ENCODE measurements at places on chromosomes 7 and 10.

DNA sequence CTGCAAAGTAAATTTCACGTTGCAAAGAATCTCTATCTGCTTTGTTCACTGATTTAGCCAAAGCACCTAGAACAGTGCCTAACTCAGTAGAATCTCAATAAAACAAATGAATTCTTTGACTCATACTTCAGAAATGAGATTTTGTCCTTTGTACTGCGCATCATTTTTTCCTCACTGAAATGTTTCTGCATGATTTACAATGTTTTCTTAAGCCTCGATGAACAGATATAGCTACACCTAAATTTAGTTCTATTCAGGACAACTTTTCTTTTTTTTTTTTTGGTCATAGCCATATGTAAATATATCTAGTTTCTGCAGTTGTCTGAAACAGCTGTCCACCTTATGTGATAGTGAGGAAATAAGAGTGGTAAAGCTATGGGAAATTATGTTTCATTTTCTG lies 15.3 kb downstream of the GNAT3 start:
- DNase-seq = no peak

DNA sequence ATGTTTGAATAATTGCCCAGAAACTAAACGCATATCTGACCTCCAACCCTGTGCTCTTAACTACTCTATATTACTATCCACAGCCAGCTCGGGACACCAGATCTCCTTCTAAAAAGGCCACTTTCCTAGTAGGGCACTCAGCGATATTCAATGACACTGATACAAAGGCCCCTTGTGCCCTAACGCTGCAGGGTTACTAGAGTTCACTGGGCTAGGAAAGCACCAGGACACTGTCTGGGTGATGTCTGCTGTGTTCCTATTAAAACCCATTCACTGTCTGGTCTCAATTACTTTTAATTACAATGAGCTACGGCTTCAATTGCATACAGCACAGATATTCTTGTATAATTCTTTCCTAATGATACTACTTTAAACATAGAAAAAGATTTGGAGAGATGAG lies 91.7 kb downstream of the SORCS1 start:
- no peak for DNase-seq

GRCh38 chr7:100563809-100564400 lies 9.8 kb downstream of the SAP25 start:
- peak; percentile 85 for DNase-seq

DNA sequence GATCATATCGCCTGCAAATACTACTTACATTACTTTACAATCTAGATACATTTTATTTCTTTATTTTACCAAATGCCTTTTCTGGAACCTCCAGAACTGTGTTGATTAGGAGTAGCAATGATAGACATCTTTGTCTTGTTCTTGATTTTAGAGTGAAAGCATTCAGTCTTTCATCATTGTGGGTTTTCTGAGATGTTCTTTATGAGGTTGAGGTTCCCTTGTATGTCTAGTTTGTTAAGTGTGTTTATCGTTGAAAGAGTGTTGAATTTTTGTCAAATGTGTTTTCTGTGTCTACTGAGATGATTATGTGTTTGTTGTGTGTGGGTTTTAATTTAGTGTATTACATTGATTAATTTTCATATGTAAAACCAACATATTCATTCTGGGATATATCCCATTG lies 17.1 kb downstream of the SEPTIN7 start:
- DNase-seq = no peak

- no peak for DNase-seq
Measured at GRCh38 chr10:116138897-116139296, 134.1 kb downstream of the GFRA1 start.

GRCh38 chr7:876972-877311 lies 588 bp downstream of the GET4 start:
- DNase-seq = no peak

DNA sequence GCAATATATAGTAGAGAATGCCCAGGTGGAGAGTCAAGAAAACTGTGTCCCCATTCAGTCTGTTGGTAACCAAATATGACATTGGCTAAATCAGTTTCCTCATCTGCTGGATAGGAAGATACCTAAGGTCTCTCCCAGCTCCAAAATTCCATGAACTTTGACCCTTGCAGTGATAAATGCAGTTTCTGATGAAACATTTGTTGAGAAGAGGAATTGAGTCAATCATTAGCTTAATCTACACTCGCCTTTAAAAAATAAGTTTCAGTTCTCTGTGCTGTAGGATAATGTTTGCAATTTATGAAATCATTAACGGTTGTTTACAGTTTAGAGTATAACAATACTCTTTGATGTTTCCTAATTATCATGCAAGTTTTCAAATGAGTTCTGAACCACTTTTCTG lies 38.0 kb upstream of the SLC25A13 start:
- no peak for DNase-seq

DNA sequence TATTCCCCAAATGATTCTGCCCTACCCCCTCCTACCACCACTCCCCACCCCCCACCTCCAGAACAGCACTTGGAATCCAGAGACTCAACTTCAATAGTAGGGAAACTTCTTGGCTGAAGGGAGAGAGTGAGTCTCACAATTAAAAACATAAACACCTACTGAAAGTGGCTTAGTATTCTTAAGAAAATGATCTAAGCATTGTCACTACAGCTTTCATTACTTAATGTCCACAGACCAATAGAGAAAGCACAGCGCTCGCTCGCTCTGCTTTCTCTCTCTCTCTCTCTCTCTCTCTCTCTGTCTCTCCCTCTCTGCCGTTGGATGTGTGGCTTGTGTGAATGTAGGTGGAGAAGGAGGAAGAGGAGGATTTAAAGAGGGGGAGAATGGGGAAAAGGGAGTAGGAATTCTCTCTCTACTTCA lies 1.5 kb upstream of the SEMA3A start:
- no peak for DNase-seq

DNA sequence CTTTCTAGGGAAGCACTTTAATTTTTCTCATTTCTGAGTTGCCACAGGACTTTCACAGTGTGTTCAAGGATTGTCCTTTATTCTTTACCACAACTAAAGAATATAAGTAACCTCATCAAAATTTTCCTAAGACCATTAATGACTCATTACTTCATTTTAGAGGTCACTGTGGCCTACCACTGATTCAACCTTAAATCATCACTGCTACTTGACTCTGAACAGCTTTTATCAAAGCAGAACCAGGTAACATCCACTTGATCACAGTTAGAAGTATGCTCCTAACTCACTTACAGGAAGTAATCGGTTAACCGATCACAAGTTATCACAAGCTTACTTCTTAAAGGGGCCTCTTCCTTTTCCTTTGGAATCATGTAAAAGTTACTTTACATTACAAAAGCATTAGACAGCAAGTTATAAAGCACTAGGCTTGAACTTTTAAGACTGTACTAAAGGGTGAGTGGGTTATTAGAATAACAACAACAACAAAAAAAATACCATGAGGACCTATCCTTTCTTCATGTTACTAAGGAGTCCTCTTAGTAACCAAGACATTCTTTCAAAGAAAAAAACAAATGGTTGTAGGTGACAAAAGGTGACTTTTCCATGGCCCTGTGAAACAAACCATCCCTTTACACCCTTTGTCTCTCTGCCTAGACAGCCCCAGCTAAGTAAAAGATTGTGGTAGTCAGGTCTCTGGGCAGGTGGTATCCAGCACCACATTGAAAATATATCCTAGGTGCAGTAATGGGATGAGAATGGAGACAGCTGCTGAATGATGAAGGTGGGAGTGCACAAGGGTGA lies 40.0 kb upstream of the PDK4 start:
- DNase-seq = no peak

DNA sequence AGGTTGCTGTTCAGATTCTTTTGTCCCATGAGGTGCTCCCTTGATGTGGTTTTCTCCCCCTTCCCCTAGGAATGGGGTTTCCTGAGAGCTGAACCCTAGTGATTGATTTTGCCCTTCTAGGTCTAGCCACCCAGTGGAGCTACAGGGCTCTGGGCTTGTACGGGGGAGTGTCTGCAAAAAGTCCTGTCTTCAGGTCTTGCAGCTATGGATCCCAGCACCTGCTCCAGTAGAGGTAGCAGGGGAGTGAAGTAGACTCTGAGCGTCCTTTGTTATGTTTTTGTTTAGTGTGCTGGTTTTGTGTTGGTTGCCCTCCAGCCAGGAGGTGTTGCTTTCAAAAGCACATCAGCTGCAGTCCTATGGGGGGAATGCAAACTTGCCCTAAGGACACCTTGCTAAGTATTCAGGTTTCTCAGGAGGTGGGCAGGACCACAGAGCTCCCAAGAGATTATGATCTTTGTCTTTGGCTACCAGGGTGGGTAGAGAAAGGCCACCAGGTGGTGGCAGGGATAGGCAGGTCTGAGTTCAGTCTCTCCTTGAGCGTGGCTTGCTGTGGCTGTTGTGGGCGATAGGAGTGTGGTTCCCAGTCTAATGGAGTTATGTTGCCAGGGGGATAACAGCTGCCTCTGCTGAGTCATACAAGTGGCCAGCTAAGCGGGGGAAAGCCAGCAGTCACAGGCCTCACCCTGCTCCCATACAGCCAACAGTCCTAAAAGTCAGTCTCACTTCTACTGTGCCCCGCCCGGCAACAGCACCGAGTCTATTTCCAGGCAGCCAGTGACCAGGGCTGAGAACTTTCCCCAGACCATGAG lies 92.4 kb upstream of the JCAD start:
- DNase-seq = no peak

- no peak for DNase-seq
Measured at GRCh38 chr7:13057462-13058200, 370.2 kb downstream of the ARL4A start.

GRCh38 chr7:20741801-20742200 lies 44.9 kb downstream of the SP8 start:
- DNase-seq = no peak

DNA sequence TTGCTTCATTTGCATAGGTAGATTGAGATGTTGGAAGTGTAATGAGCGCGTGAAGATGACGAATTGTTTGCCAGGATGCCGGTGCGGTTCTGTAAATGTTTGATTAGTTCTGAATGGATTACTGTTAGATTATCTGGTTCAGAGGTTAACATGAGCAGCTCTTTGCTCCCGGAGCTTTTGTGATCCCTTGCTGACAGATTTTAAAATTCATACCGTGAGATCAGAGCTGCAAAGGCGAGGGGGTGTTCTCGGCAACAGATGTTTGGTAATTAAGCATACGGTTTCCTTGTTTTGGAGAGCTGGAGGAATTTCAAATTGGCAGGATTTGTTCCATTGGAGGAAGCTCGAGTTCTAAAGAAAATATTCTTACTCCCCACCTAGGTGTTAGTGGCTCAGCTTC lies 237.8 kb upstream of the GPR26 start:
- no peak for DNase-seq

DNA sequence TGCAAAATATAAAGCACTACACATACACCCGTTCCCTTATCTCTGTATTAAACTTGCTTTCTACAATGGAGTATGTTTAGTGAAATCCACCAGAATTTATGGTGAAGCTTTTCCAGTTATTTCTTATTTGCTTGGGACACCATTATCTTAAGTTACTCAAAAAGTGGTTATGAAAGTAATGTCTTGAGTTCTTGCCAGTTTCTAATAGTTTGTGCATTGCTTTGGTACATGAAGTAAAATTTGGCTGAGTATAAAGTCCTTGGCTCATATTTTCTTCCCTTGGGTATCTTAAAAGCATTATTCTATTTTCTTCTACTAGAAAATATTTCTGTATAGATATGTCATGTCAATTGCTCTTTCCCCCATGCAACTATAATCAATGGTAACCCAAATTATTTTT lies 85.2 kb downstream of the POLR1F start:
- no peak for DNase-seq

- DNase-seq = peak; percentile 53
Measured at GRCh38 chr7:23261843-23262452, 15.4 kb downstream of the GPNMB start.

DNA sequence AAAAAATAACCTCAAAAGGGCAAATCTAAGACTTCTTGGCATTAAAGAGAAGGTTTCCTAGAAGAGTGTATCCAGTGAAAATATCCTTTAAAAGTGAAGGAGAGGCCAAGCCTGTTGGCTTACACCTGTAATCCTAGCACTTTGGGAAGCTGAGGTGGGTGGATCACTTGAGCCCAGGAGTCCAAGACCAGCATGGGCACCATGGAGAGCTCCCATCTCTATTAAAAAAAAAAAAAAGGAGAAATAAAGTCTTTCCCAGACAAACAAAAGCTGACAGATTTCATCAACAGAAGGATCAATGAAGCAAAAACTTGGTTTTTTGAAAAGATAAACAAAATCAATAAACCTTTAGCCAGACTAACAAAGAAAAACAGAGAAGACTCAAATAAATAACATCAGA lies 67.6 kb upstream of the ZNF800 start:
- no peak for DNase-seq

- DNase-seq = no peak
Measured at GRCh38 chr10:127939786-127940330, 33.0 kb downstream of the PTPRE start.

DNA sequence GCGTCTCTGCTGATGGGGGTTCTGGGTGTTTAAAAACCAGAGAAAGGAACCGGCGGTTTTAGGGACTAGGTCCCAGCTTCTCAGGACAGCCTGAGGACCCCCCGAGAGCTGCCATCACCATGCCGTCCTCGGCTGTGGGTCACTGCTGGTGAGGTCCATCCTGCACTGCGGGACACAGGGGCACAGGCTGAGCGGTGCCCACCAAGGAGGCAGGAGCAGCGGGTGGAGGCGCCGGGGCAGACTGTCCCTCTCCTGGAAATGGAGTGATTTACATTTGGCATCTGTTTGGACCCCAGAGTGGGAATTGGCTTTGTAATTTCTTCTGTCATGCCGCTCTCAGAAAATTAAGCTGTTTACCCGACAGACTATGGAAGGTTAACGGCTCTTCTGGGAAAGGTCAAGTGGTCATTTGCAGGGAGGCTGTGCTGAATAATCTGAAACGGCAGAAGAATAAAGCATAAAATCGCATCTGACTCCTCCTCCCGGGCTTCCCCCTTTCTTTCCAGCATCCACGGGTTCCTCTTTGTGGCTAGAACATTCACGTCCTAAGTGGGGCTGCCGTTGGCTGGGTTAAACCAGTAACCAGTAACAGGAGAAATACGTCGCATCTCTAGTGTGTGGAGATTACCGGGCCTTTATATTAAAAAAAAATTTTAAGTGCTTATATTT lies 31.7 kb downstream of the LHPP start:
- no peak for DNase-seq

DNA sequence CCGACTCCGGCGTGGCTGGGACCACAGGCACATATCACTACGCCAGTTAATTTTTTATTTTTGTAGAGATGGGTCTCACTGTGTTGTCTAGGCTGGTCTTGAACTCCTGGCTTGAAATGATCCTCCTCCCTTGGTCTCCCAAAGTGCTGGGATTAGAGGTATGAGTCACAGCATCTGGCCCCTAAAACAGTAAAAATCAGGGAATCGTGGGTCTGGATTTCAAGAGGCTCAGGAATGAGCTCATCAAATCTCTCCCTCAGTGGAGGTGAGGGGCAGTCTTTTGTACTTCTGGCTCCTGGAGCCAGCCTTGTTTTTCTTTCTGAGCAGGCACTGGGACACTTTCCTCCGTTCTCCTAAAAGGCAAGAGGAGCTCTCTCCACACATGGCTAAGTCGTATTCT lies 32.1 kb upstream of the RHEB start:
- DNase-seq = no peak

GRCh38 chr10:113736576-113736975 lies 14.9 kb upstream of the PLEKHS1 start:
- DNase-seq = no peak

GRCh38 chr10:76727038-76727437 lies 910.6 kb downstream of the KCNMA1 start:
- no peak for DNase-seq

- no peak for DNase-seq
Measured at GRCh38 chr10:118116715-118117449, 70.1 kb upstream of the RAB11FIP2 start.

GRCh38 chr7:28093623-28094232 lies 86.9 kb downstream of the JAZF1 start:
- peak; percentile 59 for DNase-seq
